ENCODE measurements at places on chromosomes 16 and 17.

GRCh38 chr16:85943711-85944110 lies 44.7 kb downstream of the IRF8 start:
- no peak for DNase-seq

DNA sequence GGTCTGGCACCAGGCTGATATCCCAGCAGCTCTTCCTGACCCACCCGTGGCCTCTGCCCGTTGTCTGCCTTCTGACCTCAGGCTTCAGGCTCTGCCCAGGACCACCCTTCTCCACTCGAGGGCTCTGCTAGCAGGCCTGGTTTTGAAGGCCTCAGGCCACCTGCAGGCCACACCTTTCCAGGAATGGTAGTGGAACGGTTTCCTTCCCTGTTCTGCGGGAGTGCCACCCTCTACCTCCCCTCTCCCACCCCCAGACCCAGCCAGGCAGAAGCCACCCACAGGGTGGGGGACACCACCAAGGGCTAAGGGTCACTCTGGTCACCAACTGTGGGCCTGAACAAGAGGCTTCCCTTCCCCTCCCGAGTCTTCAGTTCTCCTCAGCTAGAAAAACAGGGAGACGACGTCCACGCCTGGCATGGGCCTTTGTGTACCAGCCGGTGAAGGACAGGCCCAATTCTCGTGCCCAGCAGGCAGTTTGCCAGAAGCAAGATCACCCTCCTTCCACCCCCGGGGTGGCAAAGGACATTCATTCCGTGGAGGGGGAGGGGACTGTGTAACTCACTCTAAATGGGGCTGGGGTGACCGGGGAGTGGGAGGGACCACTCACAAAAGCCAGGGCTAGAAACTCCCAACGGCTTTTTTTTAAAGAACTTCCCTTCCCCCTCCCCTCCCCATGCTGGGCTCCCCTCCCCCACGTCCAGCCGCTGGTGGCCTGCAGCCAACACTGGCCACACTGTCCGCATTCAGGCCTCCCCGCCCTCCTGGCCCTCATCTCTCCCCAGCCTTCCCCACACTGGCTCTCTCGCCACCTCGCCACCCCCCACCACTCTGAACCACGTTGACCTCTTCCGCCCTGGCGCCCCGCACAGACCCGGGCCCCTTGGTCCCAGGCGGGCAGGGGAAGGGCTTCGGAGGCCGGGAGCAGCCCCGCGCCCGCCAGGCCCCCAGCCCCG lies 7.7 kb downstream of the CBX4 start:
- no peak for DNase-seq

GRCh38 chr17:45794840-45795239 lies 10.7 kb downstream of the CRHR1 start:
- DNase-seq, result no peak

DNA sequence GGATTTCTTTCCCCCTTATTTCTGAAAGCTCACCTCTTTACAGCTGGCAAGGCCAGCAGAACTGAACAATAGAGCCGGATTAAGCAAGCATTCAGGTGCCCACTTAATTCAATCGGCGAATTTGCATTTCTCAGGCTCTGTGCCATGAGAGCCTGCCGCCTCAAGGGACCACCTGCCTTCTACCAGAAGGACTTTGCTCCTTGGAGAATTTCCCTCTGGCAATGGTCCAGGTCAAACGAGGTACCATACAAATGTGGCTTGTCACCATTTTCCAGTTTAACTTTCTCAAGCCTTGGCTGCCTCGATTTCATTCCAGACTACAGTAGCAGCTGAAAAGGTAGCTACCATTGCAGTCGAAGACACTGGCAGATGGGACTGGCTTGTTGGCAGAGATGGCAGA lies 534.0 kb downstream of the MAF start:
- DNase-seq, result no peak
